ENCODE measurements at places on chromosomes 5 and 9. TPM values are rescaled to one million over a fixed set of nuclear protein-coding genes. Genes with fewer than 3 reads are reported as not detected.

- no peak overlapping the region for H3K4me3 ChIP-seq
- no peaks in the 10 kb centered on the region for H3K36me3 ChIP-seq
- no peaks in the 10 kb centered on the region for H3K4me1 ChIP-seq
- H3K27ac ChIP-seq, result no peak overlapping the region
Observed at GRCh38 chr9:131874916-131875670, 135.2 kb upstream of the RAPGEF1 start.

DNA sequence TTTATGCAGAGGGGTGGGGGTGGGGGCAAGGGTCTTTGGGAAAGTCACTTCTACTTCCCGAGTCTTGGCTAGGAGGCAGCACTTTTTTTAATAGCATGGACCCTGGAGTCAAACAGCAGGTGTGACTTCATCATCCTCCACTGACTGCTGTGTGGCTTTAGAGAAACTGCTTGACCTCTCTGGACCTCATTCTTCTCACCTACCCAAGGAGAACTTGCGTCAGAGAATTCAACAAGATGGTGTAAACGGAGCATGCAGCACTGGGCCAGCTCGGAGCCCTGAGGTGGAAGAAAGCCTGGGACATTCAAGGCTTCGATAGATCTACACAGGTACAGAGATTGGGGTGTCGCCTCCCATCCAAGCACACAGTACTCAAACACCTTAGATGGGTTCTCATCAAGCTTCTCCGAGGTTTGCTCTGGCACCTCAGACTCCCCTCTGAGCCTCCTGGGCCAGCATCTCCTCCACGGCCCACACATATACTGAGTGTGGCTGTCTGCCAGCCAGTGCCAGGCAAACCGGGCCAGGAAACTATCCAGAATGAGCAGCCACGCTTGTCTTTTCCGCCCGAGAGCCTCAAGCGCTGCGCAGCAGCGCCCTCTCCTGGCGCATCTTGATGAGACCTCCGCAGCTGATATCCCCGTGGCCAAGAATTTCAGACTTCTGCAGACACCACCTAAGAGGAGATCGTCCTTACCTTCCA is 4.6 kb upstream of the SLC25A48 start:
- no peaks in the 10 kb centered on the region for H3K4me1 ChIP-seq
- H3K27ac ChIP-seq, result no peak overlapping the region
- DNase-seq, result peak; percentile 57
- H3K4me3 ChIP-seq, result no peak overlapping the region

DNA sequence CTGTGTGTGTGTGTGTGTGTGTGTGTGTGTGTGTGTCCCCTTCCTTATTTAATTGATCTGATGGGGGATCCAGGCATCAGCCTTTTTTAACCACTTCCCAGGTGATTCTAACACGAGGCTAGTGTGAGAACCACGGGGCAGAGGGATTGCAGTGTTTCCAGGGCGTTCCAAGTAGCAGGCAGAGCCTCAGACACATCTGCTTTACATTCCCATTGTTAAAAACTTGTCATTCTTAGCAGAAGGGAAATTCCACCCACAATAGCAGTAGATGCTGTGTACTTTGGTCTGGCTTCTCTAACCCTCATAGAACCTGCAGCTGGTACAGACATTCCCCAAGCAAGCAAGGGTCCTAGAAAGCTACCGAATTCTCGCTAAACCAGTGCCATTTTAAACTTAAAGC is 81.9 kb upstream of the SLC30A5 start:
- H3K4me3 ChIP-seq, result no peak overlapping the region
- no peaks in the 10 kb centered on the region for H3K4me1 ChIP-seq
- DNase-seq, result no peak
- no peak overlapping the region for H3K27ac ChIP-seq

DNA sequence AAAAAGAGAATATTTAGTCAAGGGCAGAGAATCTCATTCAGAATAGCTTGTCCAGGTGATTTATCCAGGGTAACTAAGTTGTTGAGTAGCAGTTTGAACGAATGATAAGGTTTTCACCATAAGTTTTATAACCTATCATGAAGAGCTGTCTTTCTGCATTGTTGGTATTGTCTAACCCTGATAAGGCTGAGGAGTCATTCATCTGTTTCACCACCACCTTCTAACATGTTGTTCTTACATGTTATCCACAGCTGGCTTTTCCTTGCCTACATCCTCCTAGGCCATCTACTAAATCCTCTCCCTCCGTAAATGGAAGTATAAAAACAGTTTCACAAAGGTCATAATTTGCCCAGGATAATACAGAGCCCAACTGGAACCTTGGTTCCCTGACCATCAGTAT is 24.1 kb downstream of the ZNF462 start:
- no peaks in the 10 kb centered on the region for H3K4me1 ChIP-seq
- no peak overlapping the region for H3K4me3 ChIP-seq
- no peaks in the 10 kb centered on the region for H3K36me3 ChIP-seq
- H3K27me3 ChIP-seq, result no peaks in the 10 kb centered on the region

DNA sequence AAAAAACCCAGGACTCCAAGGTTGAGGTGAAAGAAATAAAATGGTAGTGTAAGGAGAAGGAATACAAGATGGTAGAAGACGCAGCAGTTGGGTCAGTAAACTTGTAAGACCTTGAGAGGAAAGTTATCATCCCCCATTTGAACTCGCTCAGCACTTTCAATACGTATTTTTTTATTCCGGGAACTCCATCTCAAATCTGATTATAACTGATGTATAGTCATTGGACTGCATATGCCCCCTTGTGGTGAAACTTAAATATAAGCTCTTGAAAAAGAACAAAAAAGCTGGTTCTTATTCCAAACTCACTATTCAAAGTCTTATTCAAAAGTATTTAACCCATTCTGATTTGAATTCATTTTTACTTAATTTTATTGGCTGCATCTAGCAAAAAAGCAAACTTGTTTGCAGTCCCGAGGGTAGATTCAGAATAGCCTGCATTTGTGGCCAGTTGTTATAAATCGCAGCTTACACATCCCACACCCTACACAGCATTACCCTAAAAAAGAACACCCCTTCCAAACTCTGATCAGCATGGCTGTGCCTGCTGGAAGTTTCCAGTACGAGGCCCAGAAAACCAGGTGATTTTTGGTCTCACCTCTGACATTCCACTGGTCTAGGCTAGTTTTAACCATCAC is 118.0 kb downstream of the ESM1 start:
- no peaks in the 10 kb centered on the region for H3K4me1 ChIP-seq
- no peaks in the 10 kb centered on the region for H3K27me3 ChIP-seq
- H3K36me3 ChIP-seq, result no peaks in the 10 kb centered on the region
- H3K4me3 ChIP-seq, result no peak overlapping the region

- no peaks in the 10 kb centered on the region for H3K36me3 ChIP-seq
- H3K4me1 ChIP-seq, result no peaks in the 10 kb centered on the region
- no peak overlapping the region for H3K27ac ChIP-seq
- no peak overlapping the region for H3K4me3 ChIP-seq
- no peaks in the 10 kb centered on the region for H3K27me3 ChIP-seq
- DNase-seq, result no peak
Observed at GRCh38 chr9:18238254-18238653, 235.7 kb upstream of the ADAMTSL1 start.

DNA sequence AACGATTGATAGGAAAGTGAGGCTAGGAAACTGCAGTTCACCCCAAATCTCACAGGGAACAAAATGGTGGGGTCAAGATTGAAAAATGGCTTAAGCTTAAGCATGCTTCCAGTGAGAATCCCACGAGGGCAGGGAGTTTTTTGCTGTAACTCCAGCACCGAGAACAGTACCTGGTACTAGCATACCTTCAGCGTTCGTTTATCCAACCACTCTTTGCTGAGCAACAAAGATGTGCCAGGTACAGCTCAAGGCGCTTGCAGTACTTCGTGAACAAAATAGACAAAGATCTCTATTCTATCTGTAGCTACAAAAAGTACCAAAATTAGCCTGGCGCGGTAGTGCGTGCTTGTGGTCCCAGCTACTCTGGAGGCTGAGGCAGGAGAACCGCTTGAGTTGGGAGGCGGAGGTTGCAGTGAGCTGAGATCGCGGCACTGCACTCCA is 778 bp upstream of the PPP6C start:
- H3K27ac ChIP-seq, result peak overlapping the region; percentile 91
- peaks cover 45% of the 10 kb centered on the region for H3K4me1 ChIP-seq
- peak overlapping the region; percentile 94 for H3K4me3 ChIP-seq
- DNase-seq, result no peak
- no peaks in the 10 kb centered on the region for H3K27me3 ChIP-seq

DNA sequence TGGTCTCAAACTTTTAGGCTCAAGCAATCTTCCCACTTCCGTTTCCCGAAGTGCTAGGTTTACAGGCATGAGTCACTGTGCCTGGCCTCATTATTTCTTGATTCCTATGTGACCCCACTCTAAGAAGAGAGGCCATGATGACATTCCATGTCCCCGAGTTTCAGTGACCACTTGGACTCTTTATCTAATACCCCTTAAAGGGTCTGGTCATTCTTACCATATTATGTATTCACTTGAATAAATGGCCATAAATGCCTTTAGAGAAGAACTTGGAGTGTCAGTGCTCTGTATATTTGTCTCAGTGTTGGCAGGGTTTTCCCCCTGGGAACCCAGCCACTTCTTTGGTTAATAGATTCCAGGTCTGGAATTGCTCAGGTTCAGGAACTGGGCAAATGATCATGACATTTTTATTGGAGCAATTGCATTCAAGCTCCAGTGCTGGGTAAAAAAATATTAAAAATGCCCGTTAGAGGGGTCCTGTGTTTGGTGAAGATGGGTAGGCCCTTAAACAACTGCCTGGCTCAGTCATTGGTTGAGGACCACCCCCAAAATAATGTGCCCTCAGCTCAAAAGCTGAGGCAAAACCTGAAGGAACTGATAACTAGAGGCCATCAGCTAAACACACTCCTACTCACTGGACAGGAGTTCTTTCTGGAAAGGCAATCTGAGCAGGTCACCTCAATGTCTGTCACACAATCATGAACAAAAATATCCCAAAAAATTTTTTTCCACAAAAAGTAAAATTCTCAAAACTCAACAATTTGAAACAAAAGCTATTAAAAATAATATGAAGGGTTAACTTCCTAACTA is 186.6 kb upstream of the ZNF608 start:
- H3K4me1 ChIP-seq, result no peaks in the 10 kb centered on the region
- H3K36me3 ChIP-seq, result no peaks in the 10 kb centered on the region
- no peak overlapping the region for H3K4me3 ChIP-seq
- DNase-seq, result no peak
- no peaks in the 10 kb centered on the region for H3K27me3 ChIP-seq

DNA sequence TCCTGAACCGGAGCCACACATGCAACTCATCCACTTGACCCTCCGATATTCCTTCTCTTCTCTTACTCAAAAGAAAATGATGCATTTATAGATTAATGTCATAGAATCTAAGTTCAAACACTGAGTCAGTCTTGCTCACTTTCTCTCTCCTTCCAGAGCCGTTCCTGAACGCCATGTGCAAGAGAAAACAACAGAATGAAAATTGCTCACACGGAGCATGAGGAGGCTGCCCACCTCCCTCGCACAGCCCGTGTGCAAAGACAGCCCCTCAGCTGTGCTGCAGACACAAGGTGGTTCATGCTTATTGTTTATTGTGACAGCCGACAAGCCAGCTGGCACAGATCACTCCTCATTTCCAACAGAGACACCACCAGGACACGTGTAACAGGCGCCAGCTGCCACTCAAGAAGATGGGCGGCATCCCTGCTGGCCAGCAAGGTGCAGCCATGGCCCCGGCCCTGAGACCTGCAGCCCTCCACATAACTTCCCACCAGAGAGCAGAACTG is 290.8 kb downstream of the GLIS3 start:
- H3K27me3 ChIP-seq, result no peaks in the 10 kb centered on the region
- H3K4me3 ChIP-seq, result no peak overlapping the region
- no peaks in the 10 kb centered on the region for H3K36me3 ChIP-seq
- H3K4me1 ChIP-seq, result no peaks in the 10 kb centered on the region

GRCh38 chr5:2293906-2294305 is 411.2 kb upstream of the IRX4 start:
- DNase-seq, result no peak
- H3K27ac ChIP-seq, result no peak overlapping the region
- H3K4me1 ChIP-seq, result no peaks in the 10 kb centered on the region
- H3K27me3 ChIP-seq, result no peaks in the 10 kb centered on the region
- no peaks in the 10 kb centered on the region for H3K36me3 ChIP-seq
- no peak overlapping the region for H3K4me3 ChIP-seq

- H3K27me3 ChIP-seq, result no peaks in the 10 kb centered on the region
- no peak overlapping the region for H3K4me3 ChIP-seq
- no peaks in the 10 kb centered on the region for H3K36me3 ChIP-seq
- no peaks in the 10 kb centered on the region for H3K4me1 ChIP-seq
- DNase-seq, result no peak
Observed at GRCh38 chr9:88673886-88674285, 138.9 kb downstream of the NXNL2 start.

DNA sequence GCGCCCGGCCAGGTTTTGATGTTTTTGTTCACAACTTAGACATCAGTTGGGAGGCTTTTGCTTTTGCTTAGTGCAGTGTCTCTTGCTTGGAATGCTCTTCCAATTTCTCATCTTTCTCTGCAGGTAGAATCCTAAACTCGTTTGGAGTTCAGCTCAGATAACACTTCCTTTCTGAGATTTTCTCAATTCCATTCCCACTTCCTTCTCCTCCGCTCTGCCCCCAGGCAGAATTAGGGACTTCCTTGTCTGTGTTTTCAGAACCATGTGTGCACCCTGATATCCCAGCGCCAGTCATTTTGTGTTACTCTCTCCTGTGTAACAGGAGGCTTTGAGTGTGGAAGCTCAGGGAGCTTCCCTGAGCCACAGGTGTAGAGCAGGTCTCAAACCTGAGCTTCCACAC is 171.0 kb downstream of the INSYN2B start:
- H3K4me3 ChIP-seq, result no peak overlapping the region
- no peak for DNase-seq
- H3K4me1 ChIP-seq, result no peaks in the 10 kb centered on the region
- H3K36me3 ChIP-seq, result no peaks in the 10 kb centered on the region
- H3K27ac ChIP-seq, result no peak overlapping the region
- H3K27me3 ChIP-seq, result no peaks in the 10 kb centered on the region

DNA sequence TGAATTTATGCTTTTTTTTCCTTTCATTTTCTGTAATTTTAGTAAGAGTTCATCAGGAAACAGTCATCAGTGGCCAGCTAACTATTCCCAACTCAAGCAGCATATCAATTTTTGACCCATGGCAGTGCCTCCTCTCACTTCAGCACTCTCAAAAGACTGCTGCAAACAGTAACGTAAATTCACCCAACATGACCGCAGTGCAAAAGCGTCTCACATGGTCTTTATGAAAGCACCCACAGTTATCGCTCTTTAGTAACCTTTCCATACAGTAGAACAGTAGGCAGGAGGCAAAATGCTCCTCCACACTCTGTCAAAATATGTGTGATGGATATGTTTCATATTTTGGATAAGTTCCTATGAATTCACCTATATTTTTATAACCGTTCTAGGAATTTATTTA is 48.6 kb downstream of the PARP8 start:
- H3K36me3 ChIP-seq, result no peaks in the 10 kb centered on the region
- no peaks in the 10 kb centered on the region for H3K27me3 ChIP-seq
- no peak overlapping the region for H3K27ac ChIP-seq
- no peak overlapping the region for H3K4me3 ChIP-seq
- no peak for DNase-seq

- H3K4me3 ChIP-seq, result peak overlapping the region; percentile 61
- peaks cover 5% of the 10 kb centered on the region for H3K36me3 ChIP-seq
- peak overlapping the region; percentile 62 for H3K27ac ChIP-seq
- DNase-seq, result no peak
Observed at GRCh38 chr5:179906795-179907555, 722 bp downstream of the TBC1D9B start.

- H3K27ac ChIP-seq, result no peak overlapping the region
- no peaks in the 10 kb centered on the region for H3K4me1 ChIP-seq
- no peaks in the 10 kb centered on the region for H3K27me3 ChIP-seq
- H3K4me3 ChIP-seq, result no peak overlapping the region
- DNase-seq, result no peak
Observed at GRCh38 chr5:176779537-176779936, 30.8 kb upstream of the UNC5A start.

Gene IL13
- not detected for total RNA-seq

Gene CRHBP
- total RNA-seq, result 0.37 TPM

Gene MACIR
- 4.8 TPM for total RNA-seq

Gene GARIN3
- total RNA-seq, result not detected

Gene ANGPTL2
- 42.8 TPM for total RNA-seq

Gene LCN9
- not detected for total RNA-seq

Gene SPATA31A3
- total RNA-seq, result not detected

Gene PRR16
- 6.3 TPM for total RNA-seq

Gene INSYN2B
- not detected for total RNA-seq
